ENCODE measurements at places on chromosomes 4 and X.
A peak's percentile ranks its signal among the peaks of the same experiment; 100 is the strongest.

- peak; percentile 7 for DNase-seq
Observed at GRCh38 chr4:89994176-89994873, 99.7 kb downstream of the MMRN1 start.

- no peak for DNase-seq
Observed at GRCh38 chr4:70984589-70984988, 8.9 kb upstream of the DCK start.

DNA sequence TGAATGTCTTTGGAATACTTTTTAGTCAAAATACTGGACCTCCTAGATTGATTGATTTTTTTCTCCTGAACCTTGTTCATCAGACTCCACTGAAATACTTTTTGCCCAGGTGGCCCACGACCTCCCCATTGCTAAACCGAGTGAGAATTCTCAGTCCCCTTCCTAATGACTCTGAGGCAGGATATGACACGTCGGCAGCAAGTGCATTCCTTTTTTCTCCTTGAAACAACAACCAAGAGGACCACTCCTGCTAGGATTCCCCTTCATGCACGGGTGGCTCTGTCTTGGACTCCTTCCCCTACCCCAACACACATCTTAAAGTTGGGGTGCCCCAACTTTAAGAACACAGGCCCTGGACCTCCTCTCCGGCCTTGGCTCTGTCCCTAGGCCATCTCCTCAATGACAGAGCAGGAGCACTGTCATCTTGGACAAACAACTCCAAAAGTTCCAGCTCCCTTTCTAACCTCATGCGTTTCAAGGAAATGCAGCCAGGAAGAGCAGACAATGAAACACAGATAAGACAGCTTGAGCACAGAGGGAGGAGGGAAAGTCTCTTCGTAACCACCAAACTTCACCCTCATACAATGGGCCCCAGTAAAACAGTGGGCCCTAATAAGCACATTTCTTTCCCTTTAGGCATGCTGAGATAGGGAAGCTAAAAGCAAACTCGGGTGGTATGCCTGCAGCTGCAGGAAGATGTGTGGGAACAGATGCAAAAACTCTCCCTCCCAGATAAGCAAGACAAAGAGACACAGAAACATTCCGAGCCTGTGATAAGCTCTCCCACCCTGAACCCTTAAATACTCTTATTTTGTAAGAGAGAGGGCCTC lies 33.9 kb downstream of the ZBTB49 start:
- no peak for DNase-seq

DNA sequence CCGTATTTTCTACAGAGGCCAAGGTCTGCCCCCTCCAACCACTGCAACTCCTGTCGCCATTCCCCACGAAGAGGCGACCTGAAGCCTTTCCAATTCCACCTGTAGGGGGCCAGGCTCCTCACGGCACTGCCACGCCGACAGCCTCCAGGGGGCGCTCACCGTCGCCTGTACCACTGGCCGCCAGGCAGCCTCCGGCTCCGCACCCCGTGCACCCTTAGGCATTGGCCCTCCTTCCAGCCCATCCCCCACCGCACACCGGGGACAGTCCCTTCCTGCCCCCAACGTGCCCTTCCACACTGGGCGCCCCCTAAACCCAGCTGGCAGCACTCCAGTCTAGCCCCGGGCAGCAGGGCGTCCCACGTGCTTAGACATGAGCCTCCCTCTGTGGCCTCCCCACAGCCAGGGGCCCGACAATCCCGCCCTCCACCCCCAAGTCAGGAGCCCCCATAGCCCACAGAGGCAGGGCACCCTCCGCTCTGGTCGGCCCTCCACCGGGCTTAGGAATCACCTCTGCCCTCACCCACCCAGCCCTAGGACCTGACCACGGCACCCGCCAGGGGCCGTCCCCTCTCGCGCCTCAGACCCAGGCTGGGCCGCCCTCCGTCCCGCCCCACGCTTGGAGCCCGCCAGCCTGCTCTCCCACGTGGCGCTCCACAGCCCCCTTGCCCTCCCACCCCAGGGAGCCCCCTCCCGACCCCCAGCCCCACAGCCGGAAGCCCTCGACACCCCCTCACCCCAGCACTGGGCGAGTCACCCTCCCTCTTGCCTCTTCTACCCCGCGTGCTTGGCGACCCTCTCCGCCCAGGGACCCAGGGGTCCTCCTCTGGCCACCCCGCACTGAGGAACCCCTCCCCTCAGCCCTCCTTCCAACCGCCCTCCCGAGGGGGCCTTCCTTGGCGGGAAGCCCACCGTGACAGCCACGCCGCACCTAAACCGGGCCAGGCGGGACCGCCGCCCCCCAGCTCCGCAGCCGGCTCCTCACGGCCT lies 711 bp downstream of the PNMA6E start:
- no peak for DNase-seq

DNA sequence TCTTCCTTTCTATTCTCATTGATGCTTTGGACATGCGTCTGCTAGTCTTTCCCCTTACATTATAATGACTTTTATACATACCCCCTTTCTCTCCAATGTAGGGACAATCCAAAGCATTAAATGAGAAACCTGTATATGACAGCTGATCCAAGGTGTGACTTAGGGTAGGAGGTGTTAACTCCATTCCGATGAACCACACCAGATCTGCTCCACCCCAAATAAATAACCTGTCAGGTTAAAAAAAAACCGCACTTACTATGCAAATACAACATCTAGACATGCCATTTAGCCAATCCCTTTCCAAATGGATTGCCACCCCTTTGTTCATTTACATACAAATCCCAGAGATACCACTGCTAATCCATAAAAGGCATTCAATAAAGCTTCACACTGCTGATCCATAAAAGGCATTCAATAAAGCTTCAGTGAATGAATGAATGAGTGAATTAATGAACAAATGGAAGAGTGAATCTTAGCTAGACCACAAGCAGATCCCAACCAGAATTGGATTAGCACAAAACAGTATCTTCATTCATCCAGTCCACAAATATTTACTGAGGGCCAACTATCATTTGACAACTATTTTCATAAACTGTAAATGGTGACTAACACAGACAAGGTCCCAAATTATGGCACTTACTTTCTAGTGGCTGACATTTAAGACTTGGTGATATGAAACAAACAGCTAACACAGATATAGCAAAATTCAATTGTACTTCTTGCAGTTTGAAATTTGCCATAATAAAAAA lies 158.9 kb upstream of the MAP3K15 start:
- no peak for DNase-seq

GRCh38 chr4:64718091-64718490 lies 308.8 kb upstream of the TECRL start:
- no peak for DNase-seq

DNA sequence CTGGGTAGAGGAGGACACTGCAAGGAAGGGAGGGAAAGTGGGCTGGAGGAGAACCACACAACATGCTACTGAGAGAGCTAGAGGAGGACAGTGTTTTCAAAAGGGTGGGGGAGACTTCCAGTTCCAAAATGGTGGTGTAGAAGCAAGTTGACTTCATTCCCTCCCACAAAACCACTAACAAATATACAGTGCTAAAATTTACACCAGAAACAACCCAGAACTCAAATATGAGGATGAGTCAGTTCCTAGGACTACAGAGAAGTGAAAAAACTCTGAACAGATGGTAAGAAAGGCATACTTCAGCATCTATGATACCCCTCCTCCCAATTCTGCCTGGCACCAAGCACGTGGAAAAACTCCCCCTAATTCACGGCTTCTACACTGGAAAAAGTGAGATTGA lies 9.8 kb downstream of the AADAT start:
- DNase-seq: no peak

- no peak for DNase-seq
Observed at GRCh38 chr4:53916431-53916889, 147.9 kb downstream of the CHIC2 start.

GRCh38 chr4:41281038-41281634 lies 24.4 kb downstream of the UCHL1 start:
- peak; percentile 27 for DNase-seq

DNA sequence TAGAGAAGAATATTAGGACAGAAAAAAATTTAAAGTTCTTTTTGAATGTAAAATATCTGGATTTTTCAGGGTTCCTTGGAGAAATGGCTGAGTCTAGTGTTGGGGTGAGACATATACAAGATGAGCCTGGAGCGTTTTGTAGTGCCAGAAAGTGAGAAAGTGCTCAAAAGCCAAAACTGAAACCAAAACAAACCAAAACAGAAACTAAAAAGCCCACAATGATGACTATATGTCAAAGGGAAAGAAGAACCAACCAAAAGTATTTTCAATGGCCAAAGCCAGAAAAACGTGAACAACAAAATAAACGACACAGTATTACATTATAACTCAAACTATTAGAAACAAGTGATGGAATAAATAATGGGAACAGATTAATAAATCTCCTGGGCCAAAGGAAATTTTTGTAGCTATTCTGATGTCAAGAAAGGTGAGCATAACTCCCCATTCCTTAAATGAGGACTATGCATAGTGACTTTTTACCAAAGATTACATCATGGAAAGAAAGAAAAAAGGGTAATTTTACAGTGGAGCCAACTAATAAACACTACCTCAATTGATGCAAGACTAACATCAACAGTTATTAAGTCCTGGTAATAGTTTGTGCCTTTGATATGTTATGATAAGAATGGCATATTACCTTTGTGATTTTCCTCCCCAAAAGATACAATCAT lies 1137.6 kb downstream of the C4orf33 start:
- DNase-seq: no peak

- DNase-seq: no peak
Observed at GRCh38 chr4:65437102-65437501, 233.2 kb downstream of the EPHA5 start.

- DNase-seq: peak; percentile 73
Observed at GRCh38 chr4:2412885-2413716, 5.3 kb downstream of the ZFYVE28 start.

DNA sequence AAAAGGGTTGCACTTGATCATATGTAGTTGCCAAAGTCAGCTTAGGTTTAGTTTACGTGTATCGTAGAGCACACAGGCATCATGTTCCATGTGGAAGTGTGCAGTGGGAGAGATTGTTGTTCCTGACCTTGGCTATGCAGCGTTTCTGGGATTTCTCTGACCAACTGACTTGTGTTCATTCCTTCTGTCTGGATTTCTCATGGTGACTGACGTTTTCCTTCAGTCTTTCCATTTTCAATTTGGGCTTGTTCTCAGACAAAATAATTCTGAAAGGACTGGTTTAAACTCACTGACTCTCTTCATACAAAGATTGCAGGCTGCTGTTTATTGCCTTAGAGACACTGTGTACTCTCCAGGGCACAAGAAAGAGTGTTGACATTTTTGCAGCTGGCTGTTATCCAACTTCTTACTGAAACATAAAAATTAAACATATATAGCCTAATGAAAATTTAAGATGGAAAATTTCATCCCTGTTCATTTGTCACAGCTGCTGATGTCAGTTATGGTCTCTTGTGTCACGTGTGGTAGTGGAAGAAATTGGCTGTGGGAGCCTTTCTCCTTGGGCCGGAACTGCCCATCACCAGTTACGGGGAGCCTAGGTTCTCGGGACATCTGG lies 95.4 kb downstream of the TNIP2 start:
- DNase-seq: no peak

Measured in right kidney (tissue), 9 donors.